ENCODE measurements at places on chromosomes 2 and 18. TPM values are rescaled to one million over a fixed set of nuclear protein-coding genes. Genes with fewer than 3 reads are reported as not detected.

The TRPM8 gene
- 0.15 TPM for polyA plus RNA-seq

The SP140 gene
- polyA plus RNA-seq, result 2.2 TPM

The CAPN10 gene
- polyA plus RNA-seq, result 34.9 TPM

The HOXD12 gene
- not detected for polyA plus RNA-seq

The DSC2 gene
- polyA plus RNA-seq, result 65.2 TPM

The IL1R1 gene
- 21.6 TPM for polyA plus RNA-seq

The CREB1 gene
- 37.5 TPM for polyA plus RNA-seq

The CBLN2 gene
- 11.4 TPM for polyA plus RNA-seq

The SLC9A2 gene
- polyA plus RNA-seq, result 2.1 TPM

GRCh38 chr2:191863988-191864387 lies 17.1 kb upstream of the CAVIN2 start:
- DNase-seq, result no peak
- no peaks in the 10 kb centered on the region for H3K27me3 ChIP-seq
- peaks cover 13% of the 10 kb centered on the region for H3K4me1 ChIP-seq
- no peaks in the 10 kb centered on the region for H3K36me3 ChIP-seq
- no peak overlapping the region for H3K27ac ChIP-seq
- no peak overlapping the region for H3K4me3 ChIP-seq

- H3K27ac ChIP-seq, result no peak overlapping the region
- H3K4me3 ChIP-seq, result no peak overlapping the region
- H3K4me1 ChIP-seq, result no peaks in the 10 kb centered on the region
- no peaks in the 10 kb centered on the region for H3K27me3 ChIP-seq
- no peak for DNase-seq
These were observed 701.8 kb downstream of the NR4A2 start for GRCh38 chr2:155630760-155631159.

DNA sequence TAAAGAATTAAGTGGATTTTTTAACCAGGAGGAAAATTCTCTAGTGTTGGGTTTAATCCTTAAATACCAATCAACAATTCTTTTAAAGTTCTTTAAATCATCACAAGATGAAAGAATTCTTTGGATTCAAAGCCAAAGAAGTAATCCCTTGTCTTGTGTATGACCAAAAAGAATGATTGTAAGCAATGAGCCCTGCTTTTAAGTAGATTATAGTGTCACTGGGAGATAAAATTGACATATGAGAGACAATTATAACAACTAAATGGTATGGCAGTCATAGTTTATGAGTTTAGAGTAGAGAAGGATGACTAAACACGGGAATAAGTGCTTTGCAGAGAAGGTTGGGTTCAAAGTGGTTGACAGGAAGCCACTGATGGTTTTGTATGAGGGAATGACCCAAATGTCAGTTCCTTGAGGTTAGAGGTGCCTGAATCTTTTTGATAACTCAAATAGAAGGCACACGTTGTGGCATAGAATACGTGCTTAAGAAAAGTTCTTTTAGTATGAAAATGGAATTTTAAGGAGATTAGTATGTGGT lies 199.6 kb upstream of the TCF4 start:
- no peak overlapping the region for H3K4me3 ChIP-seq
- peaks cover 3% of the 10 kb centered on the region for H3K27me3 ChIP-seq
- no peak for DNase-seq

DNA sequence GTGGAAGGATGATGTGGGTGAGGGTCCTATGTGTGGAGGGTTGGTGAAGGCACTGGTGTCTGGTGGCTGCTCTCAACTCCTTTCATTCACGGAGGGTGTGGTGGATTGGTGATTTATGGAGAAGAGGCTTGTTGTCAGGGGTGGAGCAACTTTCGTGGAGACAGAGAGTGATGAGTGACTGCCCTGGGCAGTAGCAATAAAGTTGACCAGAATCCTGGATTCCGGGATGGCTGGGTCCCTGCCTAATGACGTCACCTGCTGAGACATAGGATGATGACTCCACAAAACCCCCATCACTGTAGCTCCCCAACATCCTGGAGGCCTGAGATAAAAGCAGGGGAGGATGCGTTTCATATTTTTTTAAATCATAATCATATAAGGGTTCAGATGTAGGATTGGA lies 193.0 kb downstream of the ACKR3 start:
- H3K4me3 ChIP-seq, result no peak overlapping the region
- DNase-seq, result no peak
- H3K27ac ChIP-seq, result no peak overlapping the region
- peaks cover 9% of the 10 kb centered on the region for H3K4me1 ChIP-seq

GRCh38 chr2:150473767-150474166 lies 13.7 kb downstream of the RND3 start:
- H3K36me3 ChIP-seq, result peaks cover 34% of the 10 kb centered on the region
- peaks cover 65% of the 10 kb centered on the region for H3K4me1 ChIP-seq
- no peak overlapping the region for H3K4me3 ChIP-seq
- no peak for DNase-seq
- H3K27me3 ChIP-seq, result no peaks in the 10 kb centered on the region

DNA sequence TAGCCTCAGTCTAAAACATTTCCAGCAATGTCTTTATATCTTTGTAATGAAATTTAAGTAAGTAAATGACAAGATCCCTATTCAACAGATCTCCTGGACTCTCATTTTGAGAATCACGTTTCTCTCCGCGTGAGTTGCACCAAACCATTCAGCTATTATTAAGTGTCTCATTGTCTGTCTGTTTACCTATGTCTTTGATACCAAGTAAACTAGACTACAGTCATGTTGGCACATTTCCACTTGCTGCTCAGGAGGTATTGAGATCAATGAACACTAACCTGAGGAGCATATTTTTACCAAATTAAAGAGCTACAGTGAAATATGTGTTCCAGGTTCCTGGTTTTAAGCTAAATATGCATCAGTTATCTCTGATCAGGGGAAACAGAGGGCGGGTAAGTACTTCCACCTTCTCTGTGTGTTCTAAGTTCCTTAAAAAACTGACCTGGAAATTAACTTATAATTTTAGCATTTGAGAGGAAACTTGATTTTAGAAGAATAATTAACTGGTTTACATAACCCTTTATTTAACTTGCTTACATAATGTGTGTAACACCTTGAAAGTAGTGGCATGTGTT lies 125.8 kb downstream of the OSBPL6 start:
- no peaks in the 10 kb centered on the region for H3K36me3 ChIP-seq
- no peaks in the 10 kb centered on the region for H3K4me1 ChIP-seq
- no peak overlapping the region for H3K27ac ChIP-seq
- no peak for DNase-seq
- no peaks in the 10 kb centered on the region for H3K27me3 ChIP-seq

DNA sequence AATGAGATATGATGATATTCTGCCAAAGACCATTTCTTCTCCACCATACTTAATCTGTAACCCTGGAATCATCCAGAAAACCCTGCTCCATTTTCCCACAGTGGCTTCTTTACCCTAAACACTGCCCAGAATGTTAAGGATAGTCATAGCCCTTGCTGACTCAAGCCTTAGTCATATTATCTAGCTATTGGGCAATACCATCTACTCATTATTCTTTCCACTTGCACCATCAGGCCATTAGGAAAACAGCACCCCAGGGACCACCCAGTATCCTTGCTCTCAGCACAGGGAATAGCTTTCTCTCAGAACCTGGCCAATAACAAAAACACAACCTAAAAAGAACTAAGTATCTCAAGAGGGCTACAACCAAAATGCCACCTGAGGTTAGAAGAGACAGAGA lies 445.7 kb upstream of the SLC14A2 start:
- no peaks in the 10 kb centered on the region for H3K27me3 ChIP-seq
- H3K27ac ChIP-seq, result no peak overlapping the region
- peak; percentile 9 for DNase-seq
- H3K4me1 ChIP-seq, result peaks cover 27% of the 10 kb centered on the region
- H3K4me3 ChIP-seq, result no peak overlapping the region

DNA sequence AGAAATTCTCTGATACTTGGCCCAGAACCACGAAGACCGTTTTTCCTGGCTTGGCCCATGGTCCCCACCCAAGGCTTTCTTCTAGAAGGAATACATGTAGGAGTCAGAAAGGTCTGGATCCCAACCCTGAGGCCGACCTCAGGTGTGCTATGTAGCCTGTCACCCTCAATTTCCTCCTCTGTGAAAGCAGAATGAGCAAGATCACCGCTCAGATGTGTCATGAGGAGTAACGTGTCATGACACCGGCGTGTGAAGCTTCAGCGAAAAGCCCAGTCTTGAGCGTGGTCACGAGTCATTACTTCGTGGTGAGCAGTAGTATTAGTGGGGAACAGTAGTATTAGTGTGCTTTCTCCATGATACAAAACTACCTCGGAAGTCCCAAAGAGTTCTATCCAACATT lies 103.4 kb downstream of the ALPK2 start:
- no peaks in the 10 kb centered on the region for H3K36me3 ChIP-seq
- H3K4me3 ChIP-seq, result no peak overlapping the region
- no peaks in the 10 kb centered on the region for H3K27me3 ChIP-seq
- H3K27ac ChIP-seq, result peak overlapping the region; percentile 87

DNA sequence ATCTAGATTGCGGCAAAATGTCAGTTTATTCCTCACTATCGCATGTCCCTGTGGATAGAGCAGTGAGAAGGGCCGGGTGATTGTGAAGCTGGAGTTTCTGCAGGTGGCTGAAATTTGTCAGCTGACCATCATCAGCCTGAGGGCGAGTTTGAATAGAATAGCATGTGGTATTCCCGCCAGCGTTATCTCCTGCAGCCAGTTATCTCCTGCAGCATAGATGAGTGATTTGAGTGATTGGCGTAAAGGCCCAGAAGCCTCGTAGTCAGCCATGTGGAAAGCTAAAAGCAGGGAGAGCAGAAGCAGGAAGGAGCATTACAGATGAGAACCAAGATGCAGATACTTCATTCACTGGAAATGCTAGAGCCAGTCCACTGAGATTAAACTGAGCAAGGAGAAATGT lies 65.5 kb downstream of the CABLES1 start:
- peaks cover 13% of the 10 kb centered on the region for H3K36me3 ChIP-seq
- no peaks in the 10 kb centered on the region for H3K27me3 ChIP-seq
- H3K4me3 ChIP-seq, result no peak overlapping the region
- no peak overlapping the region for H3K27ac ChIP-seq
- peaks cover 7% of the 10 kb centered on the region for H3K4me1 ChIP-seq
- no peak for DNase-seq

- no peaks in the 10 kb centered on the region for H3K4me1 ChIP-seq
- H3K27ac ChIP-seq, result no peak overlapping the region
- no peaks in the 10 kb centered on the region for H3K27me3 ChIP-seq
These were observed 960.1 kb downstream of the CPS1 start for GRCh38 chr2:211516537-211516936.

DNA sequence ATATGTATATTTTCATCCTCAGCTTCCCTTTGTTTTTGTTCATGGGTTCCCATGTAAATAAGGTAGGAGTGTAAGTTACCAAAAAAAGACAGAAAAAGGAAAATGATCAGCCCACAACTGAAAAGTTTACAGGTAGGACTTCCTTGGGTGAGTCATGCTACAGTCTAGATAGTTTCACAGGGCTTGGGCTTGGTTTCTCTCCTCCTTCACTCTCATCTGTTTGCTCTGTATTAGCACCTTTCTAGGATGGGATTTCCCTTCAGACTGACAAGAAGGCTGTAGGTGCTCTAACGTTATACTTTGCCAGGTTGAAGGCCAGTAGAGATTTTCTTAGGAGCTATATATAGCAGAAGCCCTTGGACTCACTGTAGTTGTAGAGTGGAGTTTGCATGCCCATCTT lies 57.9 kb downstream of the FAM171B start:
- H3K36me3 ChIP-seq, result no peaks in the 10 kb centered on the region
- DNase-seq, result no peak
- H3K4me3 ChIP-seq, result no peak overlapping the region
- no peak overlapping the region for H3K27ac ChIP-seq

- H3K4me3 ChIP-seq, result no peak overlapping the region
- no peaks in the 10 kb centered on the region for H3K36me3 ChIP-seq
These were observed 3.5 kb downstream of the PRKD3 start for GRCh38 chr2:37321029-37321682.

GRCh38 chr18:73340135-73340977 lies 472.6 kb upstream of the NETO1 start:
- H3K27me3 ChIP-seq, result no peaks in the 10 kb centered on the region
- DNase-seq, result no peak
- H3K27ac ChIP-seq, result no peak overlapping the region
- no peaks in the 10 kb centered on the region for H3K4me1 ChIP-seq
- H3K4me3 ChIP-seq, result no peak overlapping the region

DNA sequence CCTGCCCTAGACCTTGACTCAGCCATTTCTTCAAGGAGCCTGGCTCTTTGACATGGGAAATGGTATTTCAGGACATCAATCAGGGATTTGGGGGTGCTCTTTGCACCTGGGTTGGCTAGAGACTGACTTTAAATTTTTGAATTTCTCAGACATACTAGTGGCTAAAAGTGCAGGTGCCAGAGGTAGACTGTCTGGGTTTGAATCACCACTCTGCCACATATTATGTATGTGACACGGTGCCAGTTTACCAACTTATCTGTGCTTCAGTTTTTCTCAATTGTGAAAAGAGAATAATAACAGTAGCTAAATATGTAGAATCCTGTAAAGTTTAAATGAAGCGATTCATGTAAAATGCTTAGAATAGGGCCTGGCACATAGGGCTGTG lies 49.2 kb upstream of the RTN4 start:
- no peak for DNase-seq
- H3K27me3 ChIP-seq, result no peaks in the 10 kb centered on the region
- no peak overlapping the region for H3K4me3 ChIP-seq
- H3K27ac ChIP-seq, result no peak overlapping the region
- H3K4me1 ChIP-seq, result peaks cover 11% of the 10 kb centered on the region
- H3K36me3 ChIP-seq, result no peaks in the 10 kb centered on the region

- H3K27ac ChIP-seq, result no peak overlapping the region
- DNase-seq, result no peak
- peaks cover 3% of the 10 kb centered on the region for H3K27me3 ChIP-seq
- H3K4me1 ChIP-seq, result no peaks in the 10 kb centered on the region
- H3K36me3 ChIP-seq, result no peaks in the 10 kb centered on the region
These were observed 78.8 kb upstream of the CAPN13 start for GRCh38 chr2:30886080-30886479.
